ENCODE measurements at places on chromosomes 16 and 17.

DNA sequence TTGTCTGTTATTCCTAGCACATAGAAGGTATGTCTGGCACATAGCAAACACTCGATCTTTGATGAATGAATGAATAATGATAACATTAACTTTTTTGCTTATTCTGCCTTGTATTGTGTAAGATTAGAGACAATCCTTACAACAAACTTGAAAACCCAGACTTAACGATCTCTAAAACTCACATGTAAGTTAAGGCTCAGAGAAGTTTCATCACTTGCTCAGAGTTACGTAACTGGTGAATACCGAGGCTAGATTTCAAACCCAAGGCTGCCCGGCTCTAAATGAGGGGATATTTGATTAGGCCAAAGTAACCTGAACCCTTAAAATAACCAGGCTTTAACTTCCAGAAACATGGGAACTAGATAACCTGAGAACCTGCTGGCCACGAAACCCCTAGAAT, 22.3 kb downstream of the CAPNS2 start:
- no peak for DNase-seq

DNA sequence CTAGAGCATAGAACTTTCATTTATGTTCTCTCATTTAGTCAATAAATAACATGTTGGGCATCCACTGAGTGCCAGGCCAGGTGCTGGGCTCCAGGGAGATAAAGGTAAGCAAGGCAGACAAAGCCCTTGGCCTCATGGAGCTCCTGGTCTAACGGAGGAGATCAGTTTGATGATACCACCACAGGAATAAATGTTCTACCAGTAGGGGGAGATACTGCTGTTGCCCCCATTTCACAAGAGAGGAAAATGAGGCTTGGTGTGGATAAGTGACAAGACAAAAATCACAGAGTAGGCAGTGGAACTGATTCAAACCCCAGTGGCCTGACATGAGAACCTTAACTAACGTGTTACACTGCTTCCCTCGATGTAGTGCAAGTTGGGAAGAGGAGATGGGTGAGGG, 80.4 kb upstream of the ERCC4 start:
- no peak for DNase-seq

GRCh38 chr16:154217-155030, 2.0 kb downstream of the HBZ start:
- no peak for DNase-seq

- no peak for DNase-seq
These were observed 2.7 kb downstream of the NOD2 start for GRCh38 chr16:50696126-50696525.

DNA sequence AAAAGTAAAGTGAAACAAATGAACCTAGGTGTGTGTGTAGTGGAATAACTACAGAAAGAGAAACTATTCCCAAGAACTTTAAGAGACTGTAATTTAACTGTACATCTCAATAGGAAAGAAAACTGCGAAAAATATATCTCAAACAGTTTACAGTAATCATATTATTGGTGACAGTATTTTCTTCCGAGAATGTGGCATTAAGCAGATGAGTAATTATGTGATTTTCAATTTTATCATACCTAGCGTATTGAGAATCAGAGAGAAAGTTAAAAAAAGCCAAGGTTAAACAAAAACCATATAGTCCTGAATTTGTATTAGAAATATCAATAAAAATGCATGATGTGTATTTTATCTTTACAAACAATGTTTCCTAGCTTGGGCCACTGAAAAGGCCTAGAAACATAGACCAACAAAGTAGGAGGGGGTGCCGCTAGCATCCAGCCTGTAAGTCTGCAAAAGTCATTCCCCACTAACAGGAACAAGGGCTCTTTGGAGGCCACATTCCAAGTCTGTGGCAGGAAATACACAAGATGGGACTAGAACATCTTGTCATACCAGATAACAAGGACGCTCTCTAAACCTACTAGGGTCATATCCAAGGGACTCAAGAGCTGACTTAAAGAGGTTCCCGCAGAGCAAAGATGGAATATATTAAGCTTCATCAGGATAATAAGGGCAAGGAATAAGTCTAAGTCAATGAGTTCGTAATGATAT, 20.5 kb downstream of the RNF157 start:
- no peak for DNase-seq

DNA sequence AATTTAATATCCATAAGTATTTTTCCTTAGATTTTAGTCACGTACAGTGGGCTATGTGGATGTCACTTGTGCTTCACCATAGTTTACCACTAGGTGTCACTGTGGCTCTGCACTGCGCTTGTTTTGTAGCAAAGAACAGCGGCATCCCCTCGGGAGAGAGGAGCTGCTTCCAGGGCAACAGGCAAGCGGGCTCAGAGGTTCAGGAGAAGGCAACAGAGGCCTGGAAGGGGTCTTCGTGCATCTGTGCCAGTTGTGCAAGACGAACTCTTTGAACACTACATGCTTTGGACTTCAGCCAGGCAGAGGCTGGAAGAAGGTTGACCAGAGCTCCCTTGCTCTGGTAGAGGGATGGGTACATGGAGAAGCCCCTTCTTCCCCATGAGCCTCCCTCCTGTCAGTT, 20.6 kb downstream of the CYB561 start:
- DNase-seq, result peak; percentile 83

- no peak for DNase-seq
These were observed 23.1 kb upstream of the ITGAX start for GRCh38 chr16:31331807-31332301.

- DNase-seq, result no peak
These were observed 47.0 kb downstream of the COTL1 start for GRCh38 chr16:84570739-84571403.
